Ureter (tissue), 1 donor: ENCODE measurements at places on chromosomes 7 and 10. TPM values are rescaled to one million over a fixed set of nuclear protein-coding genes. Genes with fewer than 3 reads are reported as not detected.

Gene SUN3
- not detected for total RNA-seq

Gene MKX
- total RNA-seq, result 0.94 TPM

Gene C7orf33
- not detected for total RNA-seq

Gene MICALL2
- total RNA-seq, result 54.7 TPM

Gene COL1A2
- total RNA-seq, result 231 TPM

Gene MUC3A
- total RNA-seq, result 2.1 TPM

Gene CYP26C1
- total RNA-seq, result 0.10 TPM

Gene FOXI2
- total RNA-seq, result 1.1 TPM

Gene SNX8
- 23.7 TPM for total RNA-seq

Gene OPN1SW
- not detected for total RNA-seq

Gene ASB10
- total RNA-seq, result not detected

Gene PNLIPRP1
- not detected for total RNA-seq

Gene OPN4
- not detected for total RNA-seq

GRCh38 chr10:103852856-103853255 is 2.5 kb downstream of the SH3PXD2A start:
- DNase-seq, result no peak

- DNase-seq, result no peak
Measured at GRCh38 chr7:148535217-148535616, 55.3 kb upstream of the C7orf33 start.

GRCh38 chr7:78222001-78222751 is 423.6 kb downstream of the PHTF2 start:
- no peak for DNase-seq

- DNase-seq, result no peak
Measured at GRCh38 chr7:70631718-70632117, 500.2 kb upstream of the GALNT17 start.

- DNase-seq, result no peak
Measured at GRCh38 chr10:88523739-88524400, 59.2 kb downstream of the RNLS start.

DNA sequence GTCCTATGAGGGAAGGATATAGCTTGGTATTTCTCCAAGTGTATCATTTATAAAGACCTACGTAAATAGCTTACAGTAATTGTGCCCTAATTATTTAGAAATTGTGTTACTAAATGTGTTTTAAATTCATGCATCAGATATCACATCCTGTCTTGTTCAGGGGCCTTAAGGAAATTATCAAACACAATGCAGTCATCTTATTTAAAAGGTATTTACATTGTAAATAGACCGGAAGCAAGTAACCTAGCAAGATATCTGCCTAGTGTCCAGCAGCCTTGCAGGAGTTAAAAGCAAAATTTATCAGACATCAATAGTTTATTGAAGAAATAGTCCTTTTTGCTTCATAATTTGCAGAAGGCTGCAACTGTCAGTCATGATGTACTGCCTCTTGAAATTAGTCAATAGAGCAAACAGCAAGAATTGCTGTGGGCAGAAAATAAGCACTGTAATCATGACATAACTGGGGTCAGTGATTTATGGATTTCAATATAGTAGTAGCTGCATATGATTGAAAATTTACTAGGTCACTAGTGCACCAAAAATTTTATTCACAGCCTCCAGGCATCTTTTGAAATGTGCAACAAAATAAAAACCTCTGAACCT is 23.1 kb downstream of the GLRX3 start:
- no peak for DNase-seq

DNA sequence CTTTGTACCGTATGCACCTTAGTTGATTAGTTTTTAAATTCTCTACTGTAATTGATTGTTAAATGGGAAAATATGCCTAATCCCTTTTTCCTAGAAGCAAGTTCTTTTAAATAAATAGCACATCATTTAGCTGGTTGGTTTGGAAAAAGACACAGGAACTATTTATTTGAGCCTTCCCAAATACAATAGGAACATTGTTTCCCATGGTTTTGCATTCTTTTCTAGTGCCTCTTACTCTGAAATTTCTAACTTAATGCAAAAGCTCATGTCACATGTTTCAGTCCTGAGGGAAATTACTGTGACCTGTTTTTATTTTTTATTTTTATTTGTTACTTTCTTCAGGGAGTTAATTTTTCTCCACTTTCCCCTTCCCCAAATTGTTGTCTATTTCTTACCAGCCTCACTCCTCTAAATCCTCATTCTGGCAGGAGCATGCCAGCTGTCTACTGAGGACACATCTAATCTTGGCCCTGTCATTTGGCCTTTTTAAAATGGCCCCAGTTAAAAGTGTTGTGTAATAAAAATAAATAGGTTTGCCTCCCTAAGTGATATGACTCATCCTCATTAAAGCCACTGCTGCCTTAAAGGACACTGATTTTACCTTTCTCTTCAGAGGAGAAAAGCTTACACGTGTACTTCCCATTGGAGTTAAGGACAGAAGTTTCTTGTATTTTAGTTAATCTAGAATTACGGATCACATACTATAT is 94.5 kb downstream of the PPP1R3A start:
- no peak for DNase-seq

DNA sequence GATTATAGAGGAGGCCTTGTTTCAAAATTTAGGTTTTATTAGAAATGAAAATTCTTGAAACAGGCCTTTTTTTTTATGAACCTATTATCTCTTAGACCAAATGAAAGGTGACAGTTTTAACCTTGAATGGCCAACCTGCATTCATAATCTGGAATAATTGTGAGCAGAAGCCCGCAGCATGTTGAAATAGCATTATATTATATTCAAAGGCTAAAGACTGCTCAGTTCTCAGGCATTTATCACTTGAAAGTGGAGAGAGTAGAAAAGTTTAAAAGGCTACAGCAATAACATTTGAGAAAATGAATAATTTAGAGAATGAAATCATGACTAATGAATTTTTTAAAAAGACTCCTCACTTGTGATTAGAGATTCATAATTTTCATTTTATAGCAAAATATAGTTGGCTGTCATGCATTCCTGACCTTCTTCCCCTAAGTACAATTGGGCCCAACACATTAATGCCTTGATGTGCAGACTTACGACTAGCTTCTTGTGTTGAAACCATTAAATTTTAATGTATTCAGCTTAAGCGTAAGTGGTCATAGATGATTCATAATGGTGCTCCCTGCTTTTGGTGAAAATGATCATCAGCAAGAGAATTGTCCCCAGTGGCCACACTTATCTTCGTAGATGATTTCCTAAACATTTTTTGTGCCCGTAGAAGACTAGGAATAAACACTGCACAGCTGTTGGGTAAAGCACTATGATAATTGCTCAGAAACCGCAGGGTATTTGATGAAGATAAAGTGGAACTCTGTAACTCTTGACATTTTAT is 346.6 kb upstream of the BMPER start:
- DNase-seq, result no peak

- no peak for DNase-seq
Measured at GRCh38 chr10:3415038-3415736, 242.6 kb upstream of the PITRM1 start.

DNA sequence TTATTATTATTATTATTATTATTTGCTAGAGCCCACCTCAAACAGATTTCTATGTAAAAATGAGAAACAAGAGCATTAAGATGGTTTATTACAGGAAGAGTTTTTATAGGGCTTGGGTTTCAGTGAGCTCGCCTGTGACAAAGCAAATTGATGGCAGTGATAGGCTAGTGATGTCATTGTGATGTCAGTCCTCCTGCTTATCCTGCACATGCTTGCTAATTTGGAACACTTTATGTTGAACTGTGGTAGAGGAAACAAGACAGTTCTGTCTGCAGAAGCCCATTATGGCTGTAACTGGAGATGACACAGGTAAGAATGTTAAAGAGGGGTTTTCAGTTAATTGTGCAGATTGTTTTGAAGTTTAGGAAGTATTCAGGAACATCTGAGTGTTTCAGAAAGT is 68.3 kb downstream of the CREM start:
- no peak for DNase-seq

GRCh38 chr10:77974396-77975074 is 48.0 kb upstream of the DLG5 start:
- DNase-seq, result no peak

- DNase-seq, result no peak
Measured at GRCh38 chr10:10353326-10353868, 664.3 kb upstream of the CELF2 start.

DNA sequence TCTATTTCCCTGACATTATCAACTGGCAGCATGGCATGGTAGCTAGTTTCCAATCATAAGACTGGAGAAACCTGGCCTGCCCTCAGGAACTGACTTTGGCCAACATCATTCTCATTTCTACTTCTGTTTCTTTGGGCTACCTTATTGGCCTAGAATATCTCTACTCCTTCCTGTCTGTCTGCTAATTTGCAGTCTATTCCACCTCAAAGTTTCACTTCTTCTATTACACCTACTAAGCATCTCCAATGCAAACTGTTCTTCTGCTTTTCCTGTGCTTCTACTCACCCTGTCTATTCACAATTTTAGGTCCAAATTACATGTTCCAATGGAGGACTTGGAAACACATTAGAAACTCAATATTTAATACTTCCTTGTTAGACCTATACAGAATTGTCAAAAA is 65.6 kb downstream of the ZNF503 start:
- DNase-seq, result no peak

DNA sequence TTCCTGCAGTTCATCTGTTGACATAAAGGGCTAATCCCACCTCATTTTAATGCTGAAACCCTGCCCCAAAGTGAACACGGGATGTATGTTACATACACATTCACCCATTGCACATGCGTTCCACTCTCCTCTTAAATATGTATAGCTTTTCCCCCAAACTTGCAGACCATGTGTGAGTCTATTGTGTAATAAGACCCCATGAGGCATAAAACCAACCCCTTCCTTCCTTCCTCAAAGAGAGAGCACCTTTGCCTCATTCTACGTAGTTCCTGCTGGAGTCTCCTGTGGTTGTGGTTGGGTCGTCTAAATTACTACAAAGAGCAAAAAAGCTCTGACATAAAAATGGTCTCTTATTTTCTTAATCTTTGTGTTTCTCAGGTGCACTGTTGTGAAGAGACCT is 345.7 kb upstream of the KLF6 start:
- DNase-seq, result no peak

GRCh38 chr7:20013536-20013935 is 203.6 kb downstream of the MACC1 start:
- DNase-seq, result no peak

GRCh38 chr10:122373721-122374120 is 787 bp upstream of the PLEKHA1 start:
- no peak for DNase-seq

- no peak for DNase-seq
Measured at GRCh38 chr10:132684164-132684891, 101.6 kb downstream of the NKX6-2 start.

- no peak for DNase-seq
Measured at GRCh38 chr10:114571316-114571999, 86.6 kb downstream of the ABLIM1 start.

- no peak for DNase-seq
Measured at GRCh38 chr7:146366938-146367337, 250.3 kb downstream of the CNTNAP2 start.
